Amygdala (tissue), 56 donors: ENCODE measurements at places on chromosomes 1 and 21.

DNA sequence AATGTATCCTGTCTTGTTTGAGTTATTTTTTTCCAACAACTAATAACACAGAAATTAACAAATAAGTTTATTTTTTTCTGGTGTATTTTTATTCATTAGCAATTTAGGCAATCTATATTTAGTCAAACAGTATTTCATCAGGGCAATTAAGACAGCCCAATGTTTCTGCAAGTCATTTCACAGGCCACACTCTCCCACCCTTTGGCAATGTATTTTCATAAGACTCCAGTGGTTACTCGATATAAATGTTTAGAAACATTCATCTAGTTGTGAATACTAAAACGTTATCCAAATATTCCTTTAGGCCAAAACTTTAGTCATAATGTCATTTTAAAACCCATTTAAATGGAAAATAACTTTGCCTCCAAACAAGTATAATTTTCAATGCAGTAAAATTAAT lies 142.1 kb downstream of the KCNT2 start:
- no peak for DNase-seq

DNA sequence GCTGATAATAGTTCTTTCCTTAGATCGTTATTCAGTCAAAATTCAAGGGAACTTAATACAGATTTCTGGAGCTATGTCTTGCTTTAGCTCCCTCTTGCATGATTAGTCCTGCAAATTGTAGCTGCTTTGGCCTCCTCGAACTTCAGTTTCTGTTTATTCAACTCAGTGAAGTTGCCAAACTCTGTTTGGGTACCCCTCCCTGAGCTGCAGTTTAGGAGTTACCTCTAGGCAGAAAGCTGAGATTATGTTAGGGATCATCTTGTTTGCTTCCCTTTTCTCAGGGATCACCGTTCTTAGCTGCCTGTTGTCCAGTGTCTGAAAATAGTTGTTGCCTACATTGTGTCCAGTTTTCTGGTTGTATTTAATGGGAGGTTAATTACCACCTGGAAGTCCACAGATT lies 43.5 kb downstream of the SNX27 start:
- DNase-seq: no peak

DNA sequence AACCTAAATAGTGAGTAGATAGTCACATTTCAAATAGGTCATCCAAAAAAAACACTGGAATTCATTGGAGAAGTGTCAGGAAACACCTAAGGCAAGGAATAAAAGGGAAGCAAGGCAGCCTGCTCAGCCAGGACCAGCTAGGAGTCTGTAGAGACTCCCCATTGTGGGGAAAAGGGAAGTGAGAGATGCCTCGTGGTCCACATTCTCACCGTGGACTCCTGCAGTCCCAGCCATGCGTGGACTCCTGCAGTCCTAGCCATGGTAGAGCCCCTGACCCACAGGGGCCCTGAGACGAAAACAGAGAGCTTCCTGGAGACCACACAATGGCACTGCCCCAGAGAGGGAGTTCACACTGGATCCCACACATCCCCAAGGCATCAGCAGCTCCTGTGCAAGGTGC lies 97.5 kb downstream of the LRIG2 start:
- DNase-seq: no peak

- no peak for DNase-seq
Measured at GRCh38 chr1:86705665-86705985, 1.2 kb downstream of the SH3GLB1 start.

- DNase-seq: peak; percentile 62
Measured at GRCh38 chr1:20440785-20441200, 45.2 kb downstream of the CAMK2N1 start.

GRCh38 chr1:215797859-215798258 lies 230.8 kb downstream of the KCTD3 start:
- DNase-seq: no peak

GRCh38 chr1:159214149-159214760 lies 9.6 kb downstream of the ACKR1 start:
- DNase-seq: peak; percentile 6
